T-helper 17 cell (primary cell): ENCODE measurements at places on chromosomes 11 and 22.

DNA sequence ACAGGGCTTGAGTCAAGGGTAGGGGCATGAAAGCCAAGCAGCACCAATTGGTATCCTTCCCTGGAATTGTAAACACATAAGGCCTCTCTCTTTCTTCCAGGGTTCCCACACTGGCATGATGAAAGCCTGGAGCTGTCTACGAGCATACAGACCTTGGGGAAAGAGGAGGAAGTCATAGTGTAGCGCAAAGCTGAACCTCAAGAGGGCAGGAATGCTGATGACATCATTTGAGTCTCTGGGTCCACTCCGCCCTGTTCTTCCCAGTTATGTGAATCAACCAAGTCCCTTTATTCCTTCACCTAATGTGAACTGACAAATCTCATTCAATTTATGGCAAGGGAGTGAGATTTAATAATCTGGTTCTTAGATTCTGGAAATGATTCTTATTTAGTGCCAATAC, 266.4 kb upstream of the NCAM1 start:
- H3K4me3 ChIP-seq = no peak overlapping the region
- no peak for DNase-seq
- no peaks in the 10 kb centered on the region for H3K36me3 ChIP-seq
- peaks cover 2% of the 10 kb centered on the region for H3K4me1 ChIP-seq
- H3K27me3 ChIP-seq = peaks cover 21% of the 10 kb centered on the region

GRCh38 chr11:15027956-15028355, 45.4 kb upstream of the CALCB start:
- H3K27me3 ChIP-seq = peaks cover 24% of the 10 kb centered on the region
- peaks cover 4% of the 10 kb centered on the region for H3K4me1 ChIP-seq
- H3K27ac ChIP-seq = no peak overlapping the region
- no peak overlapping the region for H3K4me3 ChIP-seq
- no peak for DNase-seq
- peaks cover 2% of the 10 kb centered on the region for H3K36me3 ChIP-seq

DNA sequence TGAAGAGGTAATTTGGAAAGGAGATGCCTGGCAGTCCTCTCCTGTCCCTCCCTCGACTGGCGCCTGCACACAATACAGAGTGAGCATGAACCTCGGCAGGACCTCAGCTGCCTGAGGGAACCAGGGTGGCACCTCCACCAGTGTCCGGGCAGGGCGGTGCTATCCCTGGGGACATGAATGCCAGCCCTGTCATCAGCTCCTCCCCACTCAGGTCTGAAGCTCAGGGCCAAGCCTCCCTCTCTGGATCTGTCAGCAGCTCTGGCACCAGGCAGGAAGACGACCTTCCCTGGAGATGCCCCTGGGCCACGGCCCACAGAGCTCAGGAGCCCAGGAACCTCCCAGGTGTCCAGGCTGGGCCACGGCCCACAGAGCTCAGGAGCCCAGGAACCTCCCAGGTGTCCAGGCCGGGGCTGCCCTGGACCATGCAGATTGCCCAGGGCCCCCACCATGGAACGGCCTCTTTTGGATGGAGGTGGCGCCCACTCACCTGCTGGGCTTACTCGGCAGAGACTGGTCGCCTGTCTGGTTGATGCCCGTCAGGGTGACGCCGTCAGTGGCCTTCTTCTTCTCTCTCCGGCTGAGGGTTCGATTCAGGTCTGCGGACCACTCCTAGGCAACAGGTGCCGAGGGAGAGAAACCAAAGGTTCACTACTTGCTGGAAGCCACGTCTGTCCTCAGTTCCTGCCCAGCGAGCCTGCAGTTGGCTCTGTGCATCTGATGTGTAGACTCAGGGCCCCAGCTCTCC, 21.7 kb upstream of the ARFGAP3 start:
- no peaks in the 10 kb centered on the region for H3K36me3 ChIP-seq
- H3K27me3 ChIP-seq = no peaks in the 10 kb centered on the region
- peaks cover 4% of the 10 kb centered on the region for H3K4me1 ChIP-seq
- no peak overlapping the region for H3K4me3 ChIP-seq
- DNase-seq = no peak

DNA sequence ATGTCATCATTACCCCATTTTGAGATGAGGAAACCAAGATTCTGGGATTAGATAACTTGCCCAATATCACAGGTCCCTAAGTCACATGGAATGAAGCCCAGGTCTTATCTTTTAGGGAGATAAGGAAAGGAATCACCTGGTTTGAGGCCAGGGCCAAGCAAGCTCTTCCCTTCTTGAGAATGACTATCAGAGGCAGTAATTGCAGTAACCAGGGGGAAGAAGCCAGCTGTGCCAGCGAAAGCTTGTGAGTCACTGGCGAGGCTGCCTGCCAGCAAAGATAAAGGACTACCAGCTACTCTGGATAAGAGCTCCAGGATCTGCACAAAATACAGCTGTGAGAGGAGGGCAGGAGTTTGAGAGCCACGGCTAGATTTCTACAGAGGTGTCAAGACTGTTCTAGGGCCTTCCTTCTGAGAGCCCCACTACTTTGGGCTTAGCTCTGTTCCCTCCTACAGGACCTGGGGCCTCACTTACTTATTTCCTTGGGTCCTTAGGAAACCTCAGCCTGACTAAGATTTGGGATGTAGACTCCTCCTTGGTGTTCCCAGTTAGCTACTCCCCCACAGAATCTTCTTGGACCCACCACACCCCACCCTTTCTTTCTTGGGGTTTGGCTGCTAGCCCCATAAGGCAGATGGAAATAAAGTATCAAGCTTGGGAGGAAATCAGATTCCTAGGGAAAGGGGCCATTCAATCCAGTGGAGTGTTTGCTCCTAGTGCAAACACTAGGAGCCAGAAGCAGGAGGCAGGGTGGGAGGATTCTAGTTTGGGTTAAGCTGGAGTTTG, 9.7 kb upstream of the CCKBR start:
- H3K27ac ChIP-seq = no peak overlapping the region
- no peaks in the 10 kb centered on the region for H3K4me1 ChIP-seq
- no peak for DNase-seq
- H3K36me3 ChIP-seq = no peaks in the 10 kb centered on the region
- peaks cover 11% of the 10 kb centered on the region for H3K27me3 ChIP-seq

DNA sequence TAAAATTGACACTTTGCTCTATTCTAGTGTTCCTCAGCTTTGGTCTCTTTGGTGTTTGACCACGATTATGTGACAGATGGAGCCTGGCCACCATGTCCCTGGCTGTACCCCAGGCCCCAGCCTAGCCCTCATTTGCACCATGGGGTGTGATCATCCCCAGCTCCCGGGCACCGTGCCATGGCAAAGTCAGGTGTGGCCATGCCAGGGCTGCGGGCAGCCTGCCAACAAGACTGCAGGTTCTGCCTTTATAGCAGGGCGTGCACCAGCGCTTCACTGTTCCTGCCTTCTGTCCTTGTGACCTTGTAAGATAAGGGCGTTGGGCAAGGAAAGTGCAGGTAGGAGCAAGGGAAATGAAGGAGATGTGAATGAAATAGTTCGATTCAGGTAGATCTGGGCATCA, 22.4 kb upstream of the APOBEC3A start:
- H3K4me3 ChIP-seq = no peak overlapping the region
- peaks cover 11% of the 10 kb centered on the region for H3K36me3 ChIP-seq
- peak overlapping the region; percentile 61 for H3K27ac ChIP-seq
- peaks cover 3% of the 10 kb centered on the region for H3K4me1 ChIP-seq
- DNase-seq = no peak

DNA sequence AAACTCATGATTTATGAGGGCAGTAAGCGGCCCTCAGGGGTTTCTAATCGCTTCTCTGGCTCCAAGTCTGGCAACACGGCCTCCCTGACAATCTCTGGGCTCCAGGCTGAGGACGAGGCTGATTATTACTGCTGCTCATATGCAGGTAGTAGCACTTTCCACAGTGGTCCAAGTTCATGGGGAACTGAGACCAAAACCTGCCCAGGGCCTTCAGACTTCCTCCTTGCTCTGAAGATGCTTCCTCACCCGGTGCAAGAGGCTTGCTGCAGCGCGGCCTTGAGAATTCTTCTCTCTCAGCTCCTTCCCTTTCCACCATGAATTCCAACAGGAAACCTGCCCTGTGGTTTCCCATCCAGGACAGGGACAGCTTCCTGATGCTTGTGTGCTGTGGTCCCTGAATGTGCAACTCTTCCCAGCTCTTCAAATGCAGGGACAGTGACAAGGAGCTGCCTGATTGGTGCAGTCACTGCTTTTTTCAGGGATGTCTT, 53.9 kb downstream of the GGTLC2 start:
- H3K27ac ChIP-seq = no peak overlapping the region
- no peak for DNase-seq
- H3K4me3 ChIP-seq = no peak overlapping the region
- H3K36me3 ChIP-seq = no peaks in the 10 kb centered on the region
- peaks cover 3% of the 10 kb centered on the region for H3K4me1 ChIP-seq

GRCh38 chr11:41612415-41612814, 153.0 kb upstream of the LRRC4C start:
- DNase-seq = no peak
- H3K4me1 ChIP-seq = no peaks in the 10 kb centered on the region
- no peaks in the 10 kb centered on the region for H3K36me3 ChIP-seq
- H3K27me3 ChIP-seq = no peaks in the 10 kb centered on the region
- H3K27ac ChIP-seq = no peak overlapping the region

DNA sequence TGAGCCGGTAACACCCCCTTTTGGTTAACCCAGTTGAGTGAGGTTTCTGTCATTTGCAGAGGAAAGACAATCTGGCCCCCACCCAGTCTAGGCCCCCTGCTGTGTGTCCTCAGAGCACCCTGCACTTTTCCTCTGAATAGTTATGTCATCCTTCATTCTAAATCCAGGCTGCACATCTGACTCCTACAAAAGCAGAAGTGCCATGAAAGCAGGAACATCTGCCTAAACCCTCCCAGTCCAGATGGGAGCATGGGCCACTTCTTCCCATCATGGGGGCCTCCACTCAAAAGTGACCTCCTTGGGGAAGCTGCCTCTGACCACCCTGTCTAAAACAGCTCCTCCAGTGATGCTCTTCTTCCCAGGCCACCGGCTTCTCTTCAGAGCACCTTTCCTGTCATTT, 53.7 kb upstream of the HMGXB4 start:
- DNase-seq = no peak
- peaks cover 41% of the 10 kb centered on the region for H3K27me3 ChIP-seq
- no peak overlapping the region for H3K4me3 ChIP-seq

GRCh38 chr11:6362185-6362872, 27.9 kb upstream of the SMPD1 start:
- H3K27me3 ChIP-seq = no peaks in the 10 kb centered on the region
- H3K27ac ChIP-seq = no peak overlapping the region
- H3K4me1 ChIP-seq = peaks cover 6% of the 10 kb centered on the region
- no peak overlapping the region for H3K4me3 ChIP-seq
- no peaks in the 10 kb centered on the region for H3K36me3 ChIP-seq

DNA sequence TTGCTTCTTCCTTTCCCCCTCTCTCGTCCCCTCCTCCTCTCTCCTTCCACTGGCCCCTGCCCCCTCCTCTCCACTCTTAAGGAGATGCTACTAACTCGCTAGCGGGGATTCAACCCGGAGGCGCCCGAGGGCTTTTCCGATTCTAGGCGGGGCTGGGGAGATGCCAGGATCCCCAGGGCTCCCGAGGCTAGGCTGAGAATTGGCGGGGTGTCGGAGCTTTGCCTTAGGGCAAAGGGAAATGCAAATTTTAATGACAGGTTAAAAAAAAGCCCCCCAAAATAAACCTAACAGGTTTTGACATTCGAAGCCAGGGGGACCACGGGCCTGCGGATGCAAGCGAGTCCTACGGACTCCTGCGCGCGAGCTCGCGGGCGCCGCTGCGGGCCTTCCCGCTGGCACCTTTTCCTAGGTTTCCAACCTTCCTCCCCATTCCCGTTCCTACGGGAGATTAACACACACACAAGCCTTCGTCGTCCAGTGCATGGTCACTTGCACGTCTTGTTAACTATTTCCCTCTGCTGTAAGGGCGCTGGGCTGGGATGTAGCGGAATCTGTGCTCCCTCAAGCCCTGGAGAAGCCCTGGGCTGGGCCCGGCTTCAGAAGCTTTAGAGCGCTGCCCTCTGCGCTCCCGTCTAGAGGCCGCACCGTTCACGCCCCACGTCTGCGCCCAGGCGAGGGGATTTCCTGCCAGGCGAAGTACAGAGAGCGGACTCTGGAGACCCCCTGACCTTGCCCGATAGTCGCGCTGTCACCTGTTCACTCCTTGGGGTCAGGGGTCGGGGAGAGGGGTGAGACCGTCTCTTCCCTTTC, 729 bp upstream of the ALX4 start:
- H3K36me3 ChIP-seq = peaks cover 10% of the 10 kb centered on the region
- H3K4me3 ChIP-seq = peak overlapping the region; percentile 77
- H3K27ac ChIP-seq = no peak overlapping the region
- peaks cover 15% of the 10 kb centered on the region for H3K4me1 ChIP-seq
- no peak for DNase-seq

DNA sequence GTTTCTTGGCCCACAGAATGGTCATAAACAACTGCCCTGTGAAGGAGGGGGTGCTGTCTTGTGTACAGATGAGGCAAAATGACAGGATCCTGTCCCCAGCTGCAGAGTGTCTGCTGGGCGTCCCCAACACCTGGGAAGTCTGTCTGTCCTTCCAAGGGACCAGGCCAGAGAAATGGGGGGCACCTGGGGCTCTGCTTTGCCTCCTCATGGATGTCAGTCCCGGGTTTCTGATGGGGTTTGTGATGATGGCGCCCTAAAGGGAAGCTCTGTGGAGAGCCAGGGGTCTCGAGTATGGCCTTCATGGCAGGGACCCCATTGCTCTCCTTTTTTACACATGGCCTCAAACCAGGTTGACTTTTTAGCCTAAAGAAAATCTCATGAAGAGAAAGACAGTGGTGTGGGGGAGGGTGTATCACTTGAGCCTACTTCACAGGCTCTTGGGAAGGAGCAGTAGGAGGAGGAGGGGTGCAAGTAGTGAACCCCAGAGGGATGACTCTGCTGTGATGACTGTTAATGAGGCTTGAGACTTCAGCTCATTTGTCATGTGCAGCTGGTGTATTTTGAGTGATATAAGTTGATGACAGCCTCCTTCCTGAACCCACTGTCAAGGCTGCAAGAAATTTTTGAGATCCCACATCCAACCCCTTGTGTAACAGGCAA, 40.6 kb upstream of the TUB start:
- no peak overlapping the region for H3K27ac ChIP-seq
- peaks cover 7% of the 10 kb centered on the region for H3K27me3 ChIP-seq
- DNase-seq = no peak
- H3K4me3 ChIP-seq = no peak overlapping the region

DNA sequence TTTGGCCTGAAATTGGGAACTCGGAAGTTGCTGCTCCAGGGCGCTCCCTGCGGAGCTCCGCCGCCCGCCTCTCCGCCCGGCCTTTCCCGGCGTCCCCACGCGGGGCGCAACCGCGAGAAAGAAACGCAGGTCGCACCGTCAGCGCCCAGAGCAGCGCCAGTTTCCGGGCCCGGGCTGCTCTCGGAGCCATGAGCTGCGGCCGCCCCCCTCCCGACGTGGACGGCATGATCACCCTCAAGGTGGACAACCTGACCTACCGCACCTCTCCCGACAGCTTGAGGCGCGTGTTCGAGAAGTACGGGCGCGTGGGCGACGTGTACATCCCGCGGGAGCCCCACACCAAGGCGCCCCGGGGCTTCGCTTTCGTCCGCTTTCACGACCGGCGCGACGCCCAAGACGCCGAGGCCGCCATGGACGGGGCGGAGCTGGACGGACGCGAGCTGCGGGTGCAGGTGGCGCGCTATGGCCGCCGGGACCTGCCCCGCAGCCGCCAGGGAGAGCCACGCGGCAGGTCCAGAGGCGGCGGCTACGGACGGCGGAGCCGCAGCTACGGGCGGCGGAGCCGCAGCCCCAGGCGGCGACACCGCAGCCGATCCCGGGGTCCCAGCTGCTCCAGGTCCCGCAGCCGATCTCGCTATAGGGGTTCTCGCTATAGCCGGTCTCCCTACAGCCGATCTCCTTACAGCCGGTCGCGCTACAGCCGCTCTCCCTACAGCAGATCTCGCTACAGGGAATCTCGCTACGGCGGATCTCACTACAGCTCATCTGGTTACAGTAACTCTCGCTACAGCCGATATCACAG, 521 bp downstream of the SRSF8 start:
- H3K36me3 ChIP-seq = peaks cover 5% of the 10 kb centered on the region
- H3K4me1 ChIP-seq = peaks cover 21% of the 10 kb centered on the region

GRCh38 chr11:132960273-132961078, 571.8 kb downstream of the OPCML start:
- peaks cover 24% of the 10 kb centered on the region for H3K27me3 ChIP-seq
- H3K4me1 ChIP-seq = no peaks in the 10 kb centered on the region
- no peak overlapping the region for H3K4me3 ChIP-seq
- H3K36me3 ChIP-seq = peaks cover 2% of the 10 kb centered on the region
